Ecto neural progenitor cell (in vitro differentiated cells): ENCODE measurements at places on chromosomes 7 and 10.

GRCh38 chr10:70747192-70747965 is 37.8 kb downstream of the TBATA start:
- DNase-seq, result no peak

- DNase-seq, result no peak
Measured at GRCh38 chr7:69599286-69599954, 1.1 kb downstream of the AUTS2 start.

DNA sequence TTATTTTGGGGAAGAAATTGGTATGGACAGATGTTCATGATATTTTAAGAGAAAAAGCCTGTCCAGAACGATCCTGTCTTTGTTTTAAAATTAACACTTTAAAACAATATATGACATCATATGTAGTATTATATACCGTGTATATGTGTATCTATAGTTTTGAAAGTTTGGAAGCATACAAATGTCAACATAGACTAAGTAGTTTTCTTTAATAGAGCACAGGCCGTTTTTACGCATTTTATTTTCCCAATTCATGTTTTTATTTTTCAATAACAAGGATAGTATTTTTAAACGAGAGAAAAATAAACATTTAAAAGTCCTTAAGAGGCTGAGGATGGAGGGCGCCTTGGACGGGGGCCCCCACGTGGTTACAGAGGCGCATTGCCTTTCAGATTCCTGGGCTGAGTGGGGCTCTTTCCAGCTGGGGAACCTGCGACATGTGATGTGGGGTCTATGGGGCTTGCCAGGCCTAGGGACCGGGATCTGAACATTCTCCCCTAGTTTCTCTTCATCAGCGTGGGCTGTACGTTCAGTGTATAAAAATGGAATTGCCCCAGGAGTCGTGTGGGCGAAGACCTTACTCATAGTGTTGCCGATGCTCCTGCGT is 127.8 kb upstream of the ZNF746 start:
- peak; percentile 75 for DNase-seq

DNA sequence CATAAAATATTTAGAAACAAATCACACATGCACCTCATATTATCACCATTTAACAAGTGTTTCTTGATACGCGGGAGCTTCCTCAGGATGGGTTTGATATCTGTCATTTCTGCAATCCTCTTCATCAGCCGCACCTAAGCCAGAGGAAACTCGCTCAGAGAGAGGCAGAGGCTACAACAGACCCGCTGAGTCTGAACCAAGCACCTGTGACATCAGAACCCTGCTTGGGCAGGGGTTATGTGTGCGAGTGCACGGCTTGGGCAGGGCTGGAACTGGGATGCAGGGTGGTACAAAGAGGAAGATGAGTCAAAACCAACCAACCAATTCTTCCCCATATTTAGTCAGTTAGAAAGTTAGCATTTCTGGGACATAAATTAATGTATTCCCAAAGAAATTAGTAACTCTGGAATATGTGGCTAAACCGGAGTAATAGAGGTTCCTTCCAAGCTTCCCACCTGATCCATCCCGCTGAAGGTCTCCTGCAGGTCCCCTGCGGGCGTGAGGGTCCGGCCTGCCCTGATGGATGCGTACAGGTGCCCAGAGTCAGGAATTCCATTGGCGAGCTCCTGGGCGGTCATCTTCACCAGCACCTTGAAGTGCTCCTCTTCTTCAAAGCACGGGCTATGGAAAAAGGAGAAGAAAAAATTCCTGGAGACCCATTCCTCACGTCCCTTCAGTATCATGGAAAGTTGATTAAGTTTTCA is 25.3 kb downstream of the PITRM1 start:
- no peak for DNase-seq

GRCh38 chr10:103855424-103855823 is at the start of gene SH3PXD2A:
Gene SH3PXD2A, minus strand, starts transcription at chr10:103855576. Its CDS starts 310 bp downstream, at chr10:103855266.
- DNase-seq, result peak; percentile 77

DNA sequence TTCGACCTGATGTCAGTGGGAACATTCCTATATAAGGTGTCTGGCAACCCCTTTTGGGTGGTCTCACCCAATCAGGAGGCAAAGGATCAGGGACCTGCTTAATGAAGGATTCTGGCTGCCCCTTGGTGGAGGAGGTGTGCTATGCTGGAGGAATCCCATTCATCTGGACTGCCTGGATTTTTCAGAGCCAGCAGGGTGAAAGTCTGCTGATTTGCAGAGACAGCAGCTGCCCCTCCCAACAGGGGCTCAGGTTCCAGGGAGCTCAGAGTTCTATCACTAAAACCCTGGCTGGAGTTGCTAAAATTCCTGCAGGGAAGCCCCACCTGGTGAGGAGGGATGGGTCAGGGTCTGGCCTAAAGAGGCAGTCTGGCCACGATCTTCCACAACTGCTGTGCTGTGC is 398.5 kb upstream of the CNTNAP2 start:
- DNase-seq, result peak; percentile 74

GRCh38 chr7:90777041-90777440 is 180.9 kb downstream of the CDK14 start:
- DNase-seq, result no peak

DNA sequence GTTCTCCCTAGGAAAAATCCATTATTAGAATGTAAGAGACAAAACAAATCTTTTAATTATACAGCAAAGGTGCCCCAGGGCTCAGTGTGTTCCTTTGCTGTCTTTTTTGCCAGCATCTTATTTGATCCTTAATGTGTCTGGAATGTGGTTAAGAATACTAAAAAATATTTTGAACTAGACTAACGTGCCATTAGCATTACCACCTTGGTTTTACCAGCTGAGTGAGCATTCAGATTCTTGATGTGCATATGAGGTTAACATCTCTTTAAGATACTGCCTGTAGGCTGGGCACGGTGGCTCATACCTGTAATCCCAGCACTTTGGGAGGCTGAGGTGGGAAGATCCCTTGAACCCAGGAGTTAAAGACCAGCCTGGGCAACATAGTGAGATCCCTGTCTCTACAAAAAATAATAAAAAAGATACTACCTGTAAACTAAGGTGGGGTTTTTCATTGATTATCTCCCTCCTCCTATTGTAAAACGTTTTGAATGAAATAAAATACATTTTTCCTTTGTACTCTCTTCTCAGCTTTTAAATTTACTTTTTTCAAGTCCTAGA is 96.6 kb downstream of the CCNY start:
- DNase-seq, result no peak
